Adrenal gland (tissue), 19 donors: ENCODE measurements at places on chromosomes 5 and 9. TPM values are rescaled to one million over a fixed set of nuclear protein-coding genes. Genes with fewer than 3 reads are reported as not detected.
A peak's percentile ranks its signal among the peaks of the same experiment; 100 is the strongest.

The PCDHGB3 gene
- total RNA-seq = 2.4 TPM

The CLTA gene
- total RNA-seq = 301 TPM

The RETREG1 gene
- total RNA-seq = 0.43 TPM

The ADAMTS6 gene
- total RNA-seq = 2.5 TPM

The FOXD4 gene
- 0.88 TPM for total RNA-seq

The RORB gene
- total RNA-seq = 5.3 TPM

The ASS1 gene
- total RNA-seq = 256 TPM

The CYLC2 gene
- not detected for total RNA-seq

- DNase-seq = no peak
Observed at GRCh38 chr5:6176102-6176693, 202.1 kb downstream of the MED10 start.

GRCh38 chr9:111720174-111720573, 58.8 kb downstream of the GNG10 start:
- DNase-seq = no peak

- no peak for DNase-seq
Observed at GRCh38 chr5:116520771-116521170, 53.9 kb downstream of the SEMA6A start.

GRCh38 chr5:96124589-96124988, 162.9 kb upstream of the ELL2 start:
- no peak for DNase-seq

DNA sequence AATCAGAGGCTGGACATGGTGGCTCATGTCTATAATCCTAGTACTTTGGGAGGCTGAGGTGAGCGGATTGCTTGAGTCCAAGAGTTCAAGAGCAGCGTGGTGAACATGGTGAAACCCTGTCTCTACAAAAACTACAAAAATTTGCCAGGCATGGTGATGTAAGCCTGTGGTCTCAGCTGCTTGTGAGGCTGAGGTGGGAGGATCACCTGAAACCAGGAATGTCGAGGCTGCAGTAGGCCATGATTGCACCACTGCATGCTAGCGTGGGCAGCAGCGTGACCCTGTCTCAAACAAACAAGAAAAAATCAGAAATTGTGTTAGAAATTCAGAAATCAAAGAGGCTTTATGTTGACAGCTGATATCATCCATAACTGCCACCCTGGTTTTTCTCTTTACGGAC, 21.4 kb downstream of the JMY start:
- no peak for DNase-seq

DNA sequence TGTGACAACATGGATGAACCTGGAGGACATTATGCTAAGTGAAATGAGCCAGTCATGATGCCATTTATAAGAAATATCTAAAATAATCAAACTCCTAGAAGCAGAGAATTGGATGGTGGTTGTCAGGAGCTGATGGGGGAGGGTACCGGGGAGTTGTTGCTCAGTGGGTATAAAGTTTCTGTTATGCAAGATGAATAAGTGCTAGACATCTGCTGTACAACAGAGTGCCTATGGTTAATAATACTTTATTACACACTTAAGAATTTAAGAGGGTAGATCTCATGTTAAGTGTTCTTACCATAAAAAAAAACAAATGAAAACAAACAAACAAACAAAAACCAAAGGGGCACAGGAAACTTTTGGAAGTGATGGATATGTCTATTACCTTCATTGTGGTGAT, 13.0 kb upstream of the CCDC69 start:
- DNase-seq = no peak

GRCh38 chr5:137831526-137831925, 36.1 kb upstream of the MYOT start:
- no peak for DNase-seq

DNA sequence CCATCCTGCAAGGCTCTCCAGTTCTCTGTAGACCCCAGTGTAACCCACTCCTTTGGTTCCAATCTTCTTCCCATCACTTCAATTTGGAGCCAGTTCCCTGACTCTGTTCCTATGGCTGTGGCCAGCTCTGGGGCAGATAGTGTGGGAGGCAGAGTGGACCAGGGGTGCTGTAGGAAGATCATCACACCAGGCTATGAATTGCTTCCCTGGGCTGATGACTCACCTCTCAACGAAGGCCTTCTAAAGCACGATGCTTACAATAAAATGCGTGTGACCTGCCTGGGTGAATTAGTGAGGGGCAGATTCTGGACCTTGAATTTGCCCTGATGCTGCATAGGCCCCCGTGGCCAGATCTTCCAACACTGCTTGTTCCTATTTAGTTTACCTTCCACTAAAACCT, 289.7 kb downstream of the FBXL7 start:
- DNase-seq = peak; percentile 24

DNA sequence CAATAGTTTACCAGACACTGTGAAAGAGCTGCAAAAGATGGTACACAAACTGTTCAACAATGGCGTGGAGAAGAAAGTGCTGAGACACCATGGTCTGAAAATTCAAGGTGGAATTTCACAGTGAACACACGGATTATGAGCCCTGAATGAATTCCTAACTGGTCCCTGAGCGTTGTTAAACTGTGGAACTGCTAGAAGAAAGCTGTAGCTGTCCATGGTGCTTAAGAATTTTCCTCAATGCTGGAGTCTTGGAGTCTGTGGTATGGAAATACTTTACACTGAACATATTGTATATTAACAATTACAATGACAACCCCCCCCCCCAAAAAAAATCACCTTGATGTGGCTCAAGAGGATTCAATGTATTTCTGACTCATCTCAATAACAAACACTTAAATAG, 68.5 kb downstream of the SLC24A2 start:
- no peak for DNase-seq

DNA sequence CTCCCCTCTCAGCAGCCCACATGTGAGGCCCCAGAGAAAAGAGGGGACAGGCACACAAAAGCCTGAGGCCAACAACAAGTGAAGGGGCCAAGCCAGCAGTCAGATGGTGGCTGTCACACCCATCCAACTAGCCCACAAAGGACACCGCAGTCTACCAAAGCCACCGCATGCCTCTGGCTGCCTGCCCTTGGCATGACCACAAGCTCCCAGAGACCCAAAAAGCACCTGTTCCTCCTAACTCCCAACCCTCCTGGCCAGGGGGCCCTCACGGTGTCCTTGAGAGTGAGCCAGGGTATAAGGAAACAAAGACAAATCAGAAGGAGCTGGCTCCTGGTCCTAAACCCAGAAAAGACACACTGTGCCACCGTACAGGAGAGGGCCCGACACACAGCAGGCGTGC, 77.8 kb upstream of the LRRTM2 start:
- no peak for DNase-seq

- DNase-seq = peak; percentile 81
Observed at GRCh38 chr9:132798817-132799790, 79.0 kb downstream of the AK8 start.

DNA sequence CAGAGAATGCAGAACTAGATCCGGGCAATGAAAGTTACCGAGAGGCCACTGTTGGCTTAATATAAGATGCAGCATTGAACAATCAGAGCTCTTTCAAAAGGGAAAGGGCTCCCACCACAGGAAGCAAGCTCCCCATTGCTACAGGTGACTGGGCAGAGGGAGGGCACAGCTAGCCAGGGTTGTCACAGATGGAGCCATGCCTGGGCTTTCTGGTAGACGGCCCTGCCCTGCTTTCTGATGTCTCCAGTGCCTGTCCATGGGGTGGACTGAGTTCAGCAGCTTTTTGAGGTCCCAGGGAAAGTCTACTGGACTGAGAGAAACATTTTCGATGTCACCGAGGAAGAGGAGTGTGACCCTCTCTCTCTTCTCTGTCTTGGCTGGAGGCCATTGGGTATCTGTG, 14.1 kb downstream of the RGS3 start:
- DNase-seq = no peak

- DNase-seq = no peak
Observed at GRCh38 chr5:135344349-135344748, 54.7 kb downstream of the MACROH2A1 start.

GRCh38 chr5:67879620-67880510, 335.7 kb upstream of the PIK3R1 start:
- DNase-seq = no peak

DNA sequence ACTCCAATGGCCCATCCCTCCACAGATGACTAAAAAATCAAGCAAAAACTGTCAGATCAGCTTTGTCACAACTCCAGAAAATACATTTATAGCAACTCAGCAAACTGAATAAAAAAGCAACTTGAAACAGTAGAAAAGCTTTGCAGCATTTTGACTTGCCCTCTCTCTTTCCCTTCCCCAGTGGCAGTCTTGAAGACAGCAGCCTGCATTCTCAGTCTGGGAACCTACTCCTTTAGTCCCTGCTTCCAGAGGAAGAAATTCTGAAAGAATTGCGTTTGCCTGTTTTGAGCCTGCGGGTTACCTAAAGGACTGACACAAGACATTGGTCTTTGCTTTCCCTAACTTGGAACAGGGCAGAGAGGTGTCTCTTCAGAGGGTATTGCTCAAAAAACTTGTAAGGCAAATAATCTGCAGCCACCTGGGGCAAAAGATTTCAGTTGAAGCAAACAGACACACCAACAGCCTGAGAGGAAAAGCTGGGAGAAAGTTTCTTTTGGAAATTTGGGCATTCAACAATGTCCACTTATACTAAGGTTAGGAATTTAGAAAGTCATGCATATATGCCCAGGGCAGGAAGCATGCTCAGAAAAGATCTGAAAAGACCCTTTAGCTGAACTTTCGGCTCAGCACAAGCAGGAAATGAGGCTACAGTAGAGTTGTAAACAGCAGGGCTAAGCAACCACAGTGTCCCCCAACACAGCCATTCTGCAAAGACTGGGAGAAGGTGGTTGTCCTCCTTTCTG, 15.2 kb upstream of the SLC35D2 start:
- DNase-seq = no peak

- DNase-seq = no peak
Observed at GRCh38 chr9:124488641-124489210, 18.5 kb downstream of the NR5A1 start.

- no peak for DNase-seq
Observed at GRCh38 chr5:144179226-144179625, 8.6 kb downstream of the KCTD16 start.

- DNase-seq = no peak
Observed at GRCh38 chr9:121945281-121945680, 147.8 kb downstream of the TTLL11 start.

DNA sequence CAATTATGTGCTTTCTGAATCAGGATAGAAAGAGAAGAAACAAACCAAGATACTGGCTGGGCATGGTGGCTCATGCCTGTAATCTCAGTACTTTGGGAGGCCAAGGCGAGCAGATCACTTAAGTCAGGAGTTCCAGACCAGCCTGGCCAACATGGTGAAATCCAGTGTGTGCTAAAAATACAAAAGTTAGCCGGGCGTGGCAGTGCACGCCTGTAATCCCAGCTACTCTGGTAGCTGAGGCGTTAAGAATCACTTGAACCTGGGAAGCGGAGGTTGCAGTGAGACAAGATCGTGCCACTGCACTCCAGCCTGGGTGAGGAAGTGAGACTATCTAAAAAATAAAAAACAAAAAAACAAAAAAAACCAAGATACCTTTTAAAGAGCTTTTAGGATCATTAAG, 214.2 kb downstream of the NFIB start:
- DNase-seq = no peak

DNA sequence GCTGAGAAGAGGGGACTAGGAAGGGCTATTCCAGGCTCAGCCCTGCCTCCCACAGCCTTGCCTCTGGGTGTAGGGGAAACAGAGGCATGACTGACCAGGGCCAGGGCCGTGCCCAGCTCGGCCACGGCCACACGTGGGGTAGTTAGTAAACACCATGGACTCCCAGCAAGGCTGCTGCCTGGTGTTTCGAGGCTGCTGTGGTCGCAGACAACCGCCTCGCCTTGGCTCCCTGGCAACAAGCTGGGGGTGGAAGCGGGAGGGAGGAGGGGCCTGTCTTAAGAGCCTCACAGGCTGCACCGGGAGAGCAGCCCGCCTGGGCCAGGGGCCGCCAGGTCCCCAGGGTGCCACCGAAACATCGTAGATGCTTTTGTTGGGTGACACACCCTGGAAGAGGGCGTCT, 90.2 kb upstream of the CACNA1B start:
- no peak for DNase-seq
